ENCODE measurements at places on chromosomes 13 and 19.

GRCh38 chr13:42259515-42259914, 12.4 kb upstream of the AKAP11 start:
- DNase-seq = no peak

GRCh38 chr13:24644036-24644435, 36.2 kb upstream of the ATP12A start:
- no peak for DNase-seq

- no peak for DNase-seq
Measured at GRCh38 chr19:374886-375235, 30.3 kb upstream of the MIER2 start.

DNA sequence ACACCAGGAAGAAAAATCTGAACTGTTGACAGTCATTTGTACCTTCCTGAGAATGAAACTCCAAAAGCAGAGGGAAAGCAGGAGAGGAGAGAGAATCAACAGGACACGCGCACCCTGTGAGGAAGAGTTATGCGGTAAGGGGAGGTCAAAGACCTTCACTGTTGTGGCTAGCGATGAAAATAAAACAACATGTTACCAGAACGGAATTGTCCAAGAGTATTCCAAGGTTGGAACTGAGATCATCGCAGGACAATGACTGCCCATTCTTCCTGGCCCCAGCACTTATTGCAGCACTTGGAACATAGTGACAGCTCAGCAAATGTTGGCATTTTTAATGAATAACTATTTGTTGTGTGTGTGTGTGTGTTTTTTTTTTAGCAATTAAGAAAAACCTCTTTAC, 176.0 kb upstream of the TSC22D1 start:
- peak; percentile 60 for DNase-seq

DNA sequence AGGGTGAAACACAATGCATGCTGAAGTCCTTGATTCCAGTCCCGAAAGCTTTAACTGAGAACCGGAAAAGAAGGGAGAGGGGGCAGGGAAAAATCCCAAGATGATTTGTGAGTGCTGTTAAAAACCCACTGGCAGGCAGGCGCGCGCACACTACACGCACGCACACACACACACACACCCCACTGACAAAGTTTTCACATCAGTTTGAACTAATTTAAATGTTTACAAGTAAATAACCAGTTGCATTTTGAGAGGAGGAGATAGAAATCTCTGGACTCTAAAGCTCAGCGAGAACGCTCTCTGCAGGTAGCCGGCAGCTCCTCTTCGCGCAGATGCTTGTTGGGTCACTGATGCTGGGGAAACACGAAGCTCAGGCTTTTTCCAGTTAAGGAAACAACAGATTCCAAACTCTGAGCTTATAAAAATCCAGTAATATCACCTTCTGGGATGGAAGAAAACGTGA, 818 bp upstream of the SLITRK1 start:
- no peak for DNase-seq

DNA sequence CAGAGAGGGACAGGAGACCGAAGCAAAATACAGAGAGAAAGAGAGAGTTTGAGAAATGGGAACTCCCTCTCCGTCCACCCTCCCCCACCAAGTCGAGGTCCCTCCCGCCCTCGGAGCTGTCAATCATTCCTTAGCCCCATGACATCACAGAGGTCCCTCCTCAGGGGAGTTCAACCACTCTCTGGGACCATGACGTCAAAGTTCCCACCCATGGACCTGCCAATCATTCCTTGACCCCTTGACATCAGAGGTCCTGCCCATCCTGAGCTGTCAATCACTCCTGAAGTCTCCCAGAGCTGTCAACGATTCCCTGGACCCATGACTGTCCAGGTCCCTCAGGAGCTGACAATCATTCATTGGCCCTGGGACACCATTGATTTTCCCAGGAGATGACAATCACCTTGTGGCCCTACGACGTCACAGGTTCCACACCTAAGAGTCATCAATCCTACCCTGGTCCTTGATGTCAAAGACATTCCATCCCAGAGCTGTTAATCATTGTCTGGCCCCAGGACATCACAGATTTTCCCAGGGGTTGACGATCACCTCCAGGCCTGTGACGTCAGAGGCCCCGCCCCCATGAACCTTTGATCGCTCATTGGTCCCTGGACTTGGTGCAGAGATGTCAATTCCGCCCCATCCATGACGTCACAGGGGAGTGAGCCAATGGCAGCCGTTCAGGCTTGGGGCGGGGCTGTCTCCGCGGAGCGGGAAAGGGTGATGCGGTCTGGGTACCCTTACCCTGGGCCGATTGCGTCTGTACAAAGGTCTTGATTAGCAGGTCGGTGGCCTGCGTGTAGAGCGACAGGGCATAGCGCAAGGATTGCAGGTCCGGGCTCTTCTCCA, 61.7 kb downstream of the COLGALT1 start:
- peak; percentile 25 for DNase-seq

- no peak for DNase-seq
Measured at GRCh38 chr19:49861541-49862378, 5.6 kb downstream of the PNKP start.

DNA sequence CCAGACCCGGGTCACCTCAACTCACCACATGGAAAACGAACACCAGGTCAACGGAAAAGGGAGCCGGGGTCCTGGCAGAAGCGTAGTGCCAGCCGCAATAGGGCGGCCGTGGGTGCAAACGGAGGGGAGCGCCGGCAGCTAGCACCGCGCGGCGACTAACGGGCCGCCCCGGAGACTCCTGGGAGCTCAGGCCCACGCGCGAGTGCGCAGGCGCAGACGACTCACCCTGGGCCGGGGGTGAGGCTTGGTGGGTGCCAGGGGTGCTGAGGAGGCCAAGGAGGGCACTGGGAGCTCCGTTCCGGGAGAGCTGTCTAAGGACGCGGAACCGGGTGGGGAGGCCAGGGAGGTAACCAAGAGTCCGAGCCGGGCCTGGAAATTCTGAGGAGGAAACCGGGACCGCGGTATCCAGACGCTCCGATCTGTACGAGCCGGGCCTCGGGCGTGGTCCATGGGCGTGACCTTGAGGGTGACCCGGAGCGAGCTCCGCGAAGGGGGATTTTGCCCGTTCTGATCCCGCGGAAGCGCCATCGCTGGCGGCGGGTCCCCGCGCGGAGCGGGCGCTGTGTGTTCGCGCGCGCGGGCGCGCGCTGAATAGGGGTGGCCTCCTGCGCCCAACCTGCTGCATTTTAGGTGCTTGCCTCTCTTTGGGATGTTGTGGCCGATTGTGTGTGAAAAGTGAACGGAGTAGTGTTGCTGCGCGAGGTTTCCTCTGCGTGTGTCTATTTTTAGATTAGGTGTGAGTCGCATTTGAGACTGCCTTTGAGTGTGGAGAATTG, at the start of gene ZNF382:
TSS of gene ZNF382 (plus strand) at position 213 of the 776 bp plus-strand sequence. CDS start 4,602 bp downstream, outside the sequence.
- DNase-seq = peak; percentile 58

DNA sequence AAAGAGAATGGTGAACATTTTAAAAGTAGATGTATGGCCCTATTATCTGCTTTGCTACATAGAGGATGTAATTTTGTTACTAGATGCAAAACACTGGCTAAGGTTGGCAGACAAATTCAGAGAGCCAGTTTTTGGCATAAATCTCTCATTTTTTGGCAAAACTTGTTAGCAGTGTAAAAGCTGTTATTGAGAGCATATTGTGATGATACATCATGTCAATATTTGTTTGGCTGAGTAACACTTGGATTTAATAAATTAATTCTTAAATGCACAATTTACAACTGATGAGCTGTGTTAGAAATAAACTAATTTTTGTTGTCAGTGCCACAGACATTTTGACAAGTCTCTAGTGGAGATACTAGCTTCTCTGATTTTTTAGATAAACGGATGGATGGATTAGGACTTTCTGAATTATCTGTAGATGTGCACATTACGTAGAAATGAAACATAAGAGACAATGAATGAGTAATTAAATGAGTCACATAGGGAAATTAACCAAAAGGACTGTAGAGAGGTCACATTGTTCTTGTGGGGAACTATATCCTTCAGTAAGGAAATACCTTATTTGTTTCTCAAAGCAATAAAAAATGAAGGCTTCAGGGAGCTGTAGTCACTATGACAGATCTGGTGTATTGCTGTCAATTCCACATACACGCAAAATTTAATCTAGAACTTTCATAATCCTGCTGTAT, 17.4 kb downstream of the UFM1 start:
- DNase-seq = peak; percentile 30

- peak; percentile 34 for DNase-seq
Measured at GRCh38 chr19:5046339-5047039, 77.6 kb downstream of the KDM4B start.

DNA sequence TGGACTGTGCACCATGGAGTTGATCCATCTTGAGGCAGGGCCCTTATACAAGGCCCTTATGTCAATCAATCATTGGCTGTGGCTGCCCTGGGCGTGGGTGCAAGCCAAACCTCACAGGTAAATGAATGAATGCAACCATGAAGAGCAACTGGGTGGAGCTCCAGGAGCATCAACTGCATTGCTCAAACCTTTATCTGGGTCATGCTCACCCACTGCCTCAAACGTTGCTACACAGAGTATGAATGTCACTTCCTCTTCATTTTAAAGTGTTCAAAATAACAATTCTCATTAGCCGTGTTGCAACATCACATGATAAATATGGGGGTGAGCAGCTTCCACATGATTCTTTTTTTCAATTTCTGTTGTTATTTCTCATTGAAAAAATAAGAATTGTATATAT, 6.4 kb upstream of the ZNF333 start:
- DNase-seq = no peak

DNA sequence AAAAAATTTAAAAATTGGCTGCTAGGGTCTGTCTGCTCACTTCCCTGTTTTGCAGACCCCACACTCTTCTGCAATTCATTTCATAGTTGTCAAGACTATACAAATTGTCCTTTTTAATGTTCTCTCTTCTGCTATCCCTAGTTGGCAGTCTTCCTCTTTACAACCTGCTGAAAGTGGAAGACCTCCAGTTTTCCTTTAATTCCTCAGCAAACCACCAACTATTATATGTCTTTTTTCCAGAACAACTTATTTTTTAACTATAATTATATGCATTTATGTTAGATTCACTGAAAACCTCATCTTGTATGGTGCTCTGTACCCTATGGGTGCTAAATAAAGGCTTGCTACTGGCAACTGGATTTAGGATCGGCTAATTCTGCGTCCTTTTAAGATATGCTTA, 1.1 kb upstream of the PHF11 start:
- DNase-seq = peak; percentile 15

GRCh38 chr19:33344573-33344925, 29.0 kb upstream of the CEBPG start:
- DNase-seq = no peak

- DNase-seq = no peak
Measured at GRCh38 chr19:11087870-11088505, 1.3 kb upstream of the LDLR start.

- DNase-seq = no peak
Measured at GRCh38 chr13:56015919-56016318, 1124.8 kb upstream of the PRR20A start.

DNA sequence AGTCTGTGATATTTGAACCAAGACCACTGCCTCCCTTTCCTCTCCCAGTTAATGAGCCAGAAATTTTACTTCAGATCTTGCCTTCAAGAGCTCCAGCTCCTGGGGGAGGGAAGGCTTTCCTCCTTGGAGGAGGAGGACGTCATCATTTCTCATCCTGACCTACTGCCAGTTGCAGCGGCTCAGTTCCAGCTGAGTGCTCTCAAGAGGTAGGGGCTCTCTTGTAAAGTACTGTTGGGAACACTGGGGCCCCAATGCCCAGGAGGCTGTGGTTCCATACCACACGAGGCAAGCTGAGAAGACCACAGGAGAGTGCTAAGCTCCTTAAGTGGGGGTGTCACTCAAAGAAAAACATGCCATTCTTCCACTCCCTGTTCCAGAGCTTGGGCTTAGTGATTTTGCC, 36.2 kb downstream of the METTL21C start:
- no peak for DNase-seq

GRCh38 chr13:113051641-113052040, 54.0 kb upstream of the F7 start:
- no peak for DNase-seq

DNA sequence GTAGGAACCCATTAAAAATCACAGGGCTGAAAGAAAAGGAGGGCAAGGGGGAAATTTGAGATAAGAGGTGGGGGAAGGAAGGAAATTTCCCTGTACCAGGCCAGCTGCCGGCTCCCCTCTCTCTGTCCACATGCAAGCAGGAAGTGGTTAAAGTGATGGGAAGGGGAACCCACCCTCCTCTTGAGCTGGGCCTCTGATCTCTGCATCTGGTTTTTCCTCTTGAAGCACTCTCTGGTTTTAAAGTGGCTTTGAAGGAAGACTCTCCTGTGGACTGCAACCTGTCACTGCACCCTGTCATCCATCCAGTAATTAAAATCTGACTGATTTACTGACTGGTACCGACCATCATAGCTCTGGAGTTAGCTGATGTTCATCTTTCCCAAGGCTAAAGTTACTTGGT, 239.6 kb downstream of the TSHZ3 start:
- no peak for DNase-seq

- peak; percentile 83 for DNase-seq
Measured at GRCh38 chr13:95644601-95645052, at the start of gene DZIP1. Gene DZIP1, minus strand, starts transcription at chr13:95644706. Its CDS starts 2,677 bp downstream, at chr13:95642029.

- no peak for DNase-seq
Measured at GRCh38 chr19:13240312-13241022, 90.3 kb downstream of the IER2 start.

DNA sequence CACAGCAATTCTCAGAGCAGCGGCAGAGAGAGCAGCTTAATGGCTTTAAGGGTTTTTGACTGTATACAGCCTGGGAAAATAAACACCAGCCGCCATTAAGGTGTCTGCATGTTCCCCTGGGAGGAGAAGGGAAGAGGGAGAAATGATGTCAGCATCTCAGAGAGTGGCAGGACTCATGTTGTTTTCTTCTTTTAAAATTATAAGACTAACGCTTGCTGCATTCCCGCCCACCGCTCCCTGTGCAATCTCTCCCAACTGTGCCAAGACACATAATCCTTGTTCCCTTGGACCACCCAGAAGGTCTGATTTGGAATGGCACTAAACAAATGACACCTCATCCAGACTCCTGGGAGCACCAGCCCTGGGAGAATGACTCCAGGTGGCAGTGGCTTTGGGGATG, 27.7 kb upstream of the FAM216B start:
- DNase-seq = no peak

GRCh38 chr19:39617745-39618144, 15.4 kb downstream of the LGALS13 start:
- DNase-seq = no peak

DNA sequence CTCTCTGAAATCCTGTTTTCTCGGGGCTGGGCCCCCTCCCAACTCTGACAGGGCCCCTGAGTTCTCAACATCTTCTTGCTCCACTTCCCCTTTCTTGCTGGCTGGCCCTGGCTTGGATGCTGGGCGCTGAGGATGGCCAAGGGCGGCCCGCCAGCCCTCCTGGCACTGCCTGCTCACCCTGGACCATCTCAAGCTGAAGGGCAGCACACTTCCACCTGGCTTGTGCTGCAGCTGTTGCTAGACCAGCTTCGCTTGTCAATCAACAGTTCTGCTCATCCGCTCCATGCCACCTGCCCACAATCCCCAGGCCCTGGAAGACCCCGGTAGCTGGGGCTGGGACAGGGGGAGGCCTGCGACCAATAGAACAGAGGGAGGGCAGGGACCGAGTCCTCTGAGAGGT, 6.9 kb upstream of the GMIP start:
- no peak for DNase-seq

DNA sequence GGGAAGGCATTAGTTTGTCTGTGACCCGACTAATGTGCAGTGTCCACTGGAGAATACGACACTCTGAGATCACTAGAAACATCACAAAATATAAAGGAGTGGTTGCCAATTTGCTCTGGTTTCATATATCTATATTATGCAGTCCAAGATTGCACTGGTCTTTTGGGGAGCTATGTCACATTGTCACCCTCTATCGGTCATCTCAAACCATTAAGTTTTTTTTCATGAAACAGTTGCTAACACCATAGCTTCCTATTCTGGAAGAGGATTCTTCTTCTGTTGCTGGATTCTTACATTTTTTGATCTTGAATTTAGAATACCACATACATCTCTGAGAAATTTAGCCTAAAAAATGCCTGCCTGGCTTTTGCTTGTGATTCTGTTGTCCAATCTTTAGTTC, 168.6 kb downstream of the LACC1 start:
- DNase-seq = peak; percentile 51

Data from RPMI7951 (cell line).